ENCODE measurements at places on chromosomes 1 and 21. TPM values are rescaled to one million over a fixed set of nuclear protein-coding genes. Genes with fewer than 3 reads are reported as not detected.

SLC30A2 gene
- total RNA-seq: 0.17 TPM

CD52 gene
- total RNA-seq: 5.1 TPM

CD1C gene
- not detected for total RNA-seq

ADORA3 gene
- total RNA-seq: not detected

TINAGL1 gene
- total RNA-seq: 14.2 TPM

S1PR1 gene
- total RNA-seq: 2.4 TPM

PLA2G2D gene
- total RNA-seq: not detected

TSPEAR gene
- 1.8 TPM for total RNA-seq

KIAA0040 gene
- total RNA-seq: 10.6 TPM

PTPRC gene
- total RNA-seq: not detected

DCDC2B gene
- not detected for total RNA-seq

ITGB2 gene
- 1.4 TPM for total RNA-seq

ATP6V0B gene
- total RNA-seq: 237 TPM

RBM8A gene
- 181 TPM for total RNA-seq

ZNF683 gene
- total RNA-seq: not detected

SPRR2F gene
- total RNA-seq: not detected
